ENCODE measurements at places on chromosomes 6 and 20.
A peak's percentile ranks its signal among the peaks of the same experiment; 100 is the strongest.

DNA sequence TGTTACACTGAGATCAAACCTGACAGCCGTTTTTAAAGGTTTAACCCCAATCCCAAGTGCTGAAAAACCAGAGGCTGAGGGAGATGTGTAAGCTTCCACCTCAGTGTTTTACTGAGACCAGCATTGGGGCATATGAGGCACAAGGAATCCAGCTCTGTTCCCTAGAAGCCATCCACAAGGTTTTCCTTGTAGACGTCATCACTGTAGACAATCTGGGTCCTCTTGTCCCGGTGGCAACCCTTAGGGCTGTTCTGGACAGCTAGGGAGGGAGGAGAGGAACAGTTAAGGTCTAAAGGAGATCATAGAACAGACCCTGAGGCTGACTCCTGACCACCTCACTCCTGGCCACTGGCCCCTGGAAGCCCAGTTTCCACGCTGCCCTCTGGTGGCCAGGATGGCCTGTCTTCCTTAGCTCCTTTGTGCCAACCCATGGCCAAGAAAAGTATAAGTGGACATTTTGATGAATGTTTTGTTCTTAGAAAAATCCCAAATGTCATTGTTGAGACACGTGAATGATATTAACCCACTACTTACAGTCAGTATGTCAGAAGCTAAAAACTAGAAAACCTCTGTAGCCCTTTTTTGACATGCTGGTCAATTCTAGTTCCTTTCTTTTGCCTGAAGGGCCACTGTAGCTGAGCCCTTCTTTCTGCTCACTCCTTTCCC, 6.4 kb downstream of the CFB start:
- no peak overlapping the region for H3K4me3 ChIP-seq
- peaks cover 67% of the 10 kb centered on the region for H3K36me3 ChIP-seq
- H3K4me1 ChIP-seq, result peaks cover 1% of the 10 kb centered on the region
- H3K27ac ChIP-seq, result no peak overlapping the region
- DNase-seq, result peak; percentile 55

- no peaks in the 10 kb centered on the region for H3K27me3 ChIP-seq
- H3K27ac ChIP-seq, result no peak overlapping the region
- DNase-seq, result no peak
- H3K36me3 ChIP-seq, result no peaks in the 10 kb centered on the region
- no peaks in the 10 kb centered on the region for H3K4me1 ChIP-seq
- no peak overlapping the region for H3K4me3 ChIP-seq
Measured at GRCh38 chr6:113833537-113833936, 23.6 kb upstream of the MARCKS start.

GRCh38 chr6:9401960-9402359, 966.6 kb upstream of the SLC35B3 start:
- no peak overlapping the region for H3K27ac ChIP-seq
- H3K4me1 ChIP-seq, result no peaks in the 10 kb centered on the region
- H3K36me3 ChIP-seq, result no peaks in the 10 kb centered on the region
- DNase-seq, result no peak

DNA sequence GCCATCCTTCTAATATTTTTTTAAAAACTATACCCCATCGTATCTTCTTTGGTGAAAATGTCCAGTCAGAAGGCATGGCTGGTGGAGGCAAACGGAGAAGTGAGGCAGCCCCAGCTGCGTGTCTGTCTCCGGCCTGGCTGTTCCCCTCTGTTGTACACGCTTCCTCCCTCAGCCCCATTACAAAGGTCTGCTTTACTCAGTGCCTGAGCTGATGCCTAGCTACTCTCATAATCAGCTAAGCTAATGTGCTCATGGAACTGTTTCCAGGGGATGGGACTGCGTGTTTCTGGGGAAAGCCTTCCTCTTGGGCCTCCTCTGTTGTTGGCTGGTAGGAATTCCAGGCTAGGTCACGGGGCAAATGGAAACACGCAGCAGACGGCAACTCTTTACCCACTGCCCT, 67.3 kb downstream of the PPP1R3G start:
- no peak overlapping the region for H3K4me3 ChIP-seq
- no peak for DNase-seq
- no peaks in the 10 kb centered on the region for H3K4me1 ChIP-seq
- H3K36me3 ChIP-seq, result no peaks in the 10 kb centered on the region
- no peaks in the 10 kb centered on the region for H3K27me3 ChIP-seq

DNA sequence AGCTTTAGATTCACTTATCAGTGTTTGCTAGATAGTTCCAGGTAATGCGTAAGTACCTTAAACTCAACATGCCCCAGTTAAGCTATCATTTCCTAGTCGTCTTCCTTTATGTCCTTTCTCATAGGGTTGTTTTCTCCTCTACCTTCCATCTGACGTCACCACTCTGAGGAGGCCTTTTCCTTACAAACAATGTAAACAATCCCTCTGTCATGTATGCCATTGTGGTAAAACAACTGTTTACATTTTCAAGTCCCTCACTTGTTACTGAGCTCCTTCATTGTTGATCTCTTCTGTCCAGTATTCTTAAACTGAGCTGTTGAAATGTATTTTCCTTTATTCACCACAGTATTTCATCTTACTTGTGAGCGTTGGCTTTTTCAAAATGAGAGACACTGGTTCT, 45.4 kb upstream of the PLCG1 start:
- no peaks in the 10 kb centered on the region for H3K27me3 ChIP-seq
- H3K4me1 ChIP-seq, result peaks cover 12% of the 10 kb centered on the region
- DNase-seq, result no peak
- no peak overlapping the region for H3K4me3 ChIP-seq
- H3K36me3 ChIP-seq, result no peaks in the 10 kb centered on the region
- no peak overlapping the region for H3K27ac ChIP-seq

- no peak overlapping the region for H3K4me3 ChIP-seq
- H3K27ac ChIP-seq, result no peak overlapping the region
- no peaks in the 10 kb centered on the region for H3K27me3 ChIP-seq
- H3K4me1 ChIP-seq, result no peaks in the 10 kb centered on the region
- H3K36me3 ChIP-seq, result no peaks in the 10 kb centered on the region
- DNase-seq, result no peak
Measured at GRCh38 chr6:142416179-142416578, 114.4 kb downstream of the ADGRG6 start.

DNA sequence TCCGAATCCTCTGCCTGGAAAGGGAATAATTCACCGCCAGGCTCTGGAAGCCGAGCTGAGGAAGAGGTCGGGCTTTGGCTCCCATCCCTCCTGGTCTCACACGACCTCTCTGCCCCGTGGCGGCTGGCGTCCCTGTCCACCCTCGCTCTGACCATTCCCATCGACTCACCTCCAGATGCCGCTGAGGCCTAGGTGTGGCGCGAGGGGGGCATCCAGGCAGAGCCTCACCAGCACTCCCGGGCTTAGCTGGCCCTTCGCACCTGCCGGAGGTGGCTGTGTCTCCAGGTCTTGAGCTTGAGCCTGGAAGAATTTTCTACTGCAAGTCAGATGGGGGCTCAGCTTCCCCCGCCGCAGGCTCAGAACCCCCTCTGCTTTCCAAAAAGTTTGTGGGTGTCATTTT, 28.5 kb upstream of the SMOC2 start:
- no peak overlapping the region for H3K27ac ChIP-seq
- no peak for DNase-seq
- H3K4me1 ChIP-seq, result peaks cover 4% of the 10 kb centered on the region
- no peaks in the 10 kb centered on the region for H3K27me3 ChIP-seq
- H3K36me3 ChIP-seq, result no peaks in the 10 kb centered on the region

GRCh38 chr20:35264755-35265154, 13.2 kb downstream of the MMP24OS start:
- DNase-seq, result no peak
- H3K4me3 ChIP-seq, result no peak overlapping the region
- no peaks in the 10 kb centered on the region for H3K27me3 ChIP-seq
- H3K36me3 ChIP-seq, result peaks cover 21% of the 10 kb centered on the region

- peak; percentile 96 for DNase-seq
- peaks cover 6% of the 10 kb centered on the region for H3K36me3 ChIP-seq
- H3K27me3 ChIP-seq, result no peaks in the 10 kb centered on the region
- peaks cover 37% of the 10 kb centered on the region for H3K4me1 ChIP-seq
- peak within 1 kb of the TSS; percentile 86 for H3K4me3 ChIP-seq
Measured at GRCh38 chr20:58388882-58389323, at the start of gene VAPB. TSS of gene VAPB (plus strand) at chr20:58389229. CDS start at chr20:58389460, 231 bp downstream.

DNA sequence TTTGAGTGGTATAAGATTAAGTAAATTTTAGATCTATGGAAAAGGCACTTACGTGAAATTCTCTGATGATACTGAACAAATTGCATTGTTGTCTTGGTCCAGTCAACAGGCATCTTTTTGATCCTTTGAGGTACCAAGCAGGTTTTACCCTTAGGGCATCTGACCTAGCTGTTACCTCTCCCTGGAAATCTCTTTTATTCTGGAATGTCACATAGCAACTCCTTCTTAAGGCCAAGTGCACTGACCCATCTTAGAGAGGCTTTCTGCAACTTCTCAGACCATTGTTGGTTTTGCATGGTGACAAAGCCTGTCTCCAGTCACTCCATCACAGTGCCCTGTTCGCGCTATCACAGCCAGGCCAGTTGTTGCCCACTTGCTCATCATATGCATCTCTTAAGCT, 42.0 kb downstream of the TPD52L1 start:
- H3K4me1 ChIP-seq, result peaks cover 57% of the 10 kb centered on the region
- DNase-seq, result no peak
- H3K36me3 ChIP-seq, result no peaks in the 10 kb centered on the region
- H3K27me3 ChIP-seq, result no peaks in the 10 kb centered on the region

DNA sequence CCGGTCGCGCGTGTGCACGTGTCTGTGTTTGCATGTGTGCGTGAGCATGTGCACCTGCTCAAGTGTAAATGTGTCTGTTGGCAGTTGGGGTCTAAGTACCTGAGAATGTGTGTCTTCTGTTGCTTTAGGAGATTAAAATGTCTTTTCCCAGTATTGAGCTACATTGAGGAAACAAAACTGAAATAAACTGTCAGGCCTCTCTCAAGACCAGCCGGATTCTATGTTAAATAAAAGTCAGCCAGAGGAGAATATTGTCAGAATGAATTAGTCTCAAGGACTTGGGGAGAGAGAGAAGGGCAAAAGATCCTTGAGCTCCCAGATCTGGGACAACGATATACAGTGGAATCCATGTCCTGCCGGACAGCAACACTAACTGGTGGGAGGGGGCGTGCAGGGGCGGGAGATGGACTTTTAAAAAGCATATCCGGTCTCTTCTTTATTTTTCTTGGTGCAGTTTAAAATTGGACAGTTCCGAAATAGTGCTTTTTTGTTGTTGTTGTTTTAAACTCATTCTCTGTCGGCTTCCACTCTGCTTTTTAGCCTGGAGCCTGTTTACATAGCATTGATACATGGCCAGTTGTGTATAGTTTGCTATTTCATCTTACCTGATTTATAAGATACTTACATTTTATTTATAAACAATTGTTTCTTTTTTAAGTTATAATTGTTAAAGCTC, 3.3 kb upstream of the TBX18 start:
- H3K4me3 ChIP-seq, result peak overlapping the region; percentile 38
- peaks cover 7% of the 10 kb centered on the region for H3K4me1 ChIP-seq
- peaks cover 9% of the 10 kb centered on the region for H3K27me3 ChIP-seq
- no peak for DNase-seq
- no peaks in the 10 kb centered on the region for H3K36me3 ChIP-seq

- peak overlapping the region; percentile 99 for H3K4me3 ChIP-seq
- H3K36me3 ChIP-seq, result no peaks in the 10 kb centered on the region
- DNase-seq, result peak; percentile 51
- H3K4me1 ChIP-seq, result peaks cover 18% of the 10 kb centered on the region
- no peaks in the 10 kb centered on the region for H3K27me3 ChIP-seq
Measured at GRCh38 chr20:21125072-21125848, 622 bp upstream of the KIZ start.

DNA sequence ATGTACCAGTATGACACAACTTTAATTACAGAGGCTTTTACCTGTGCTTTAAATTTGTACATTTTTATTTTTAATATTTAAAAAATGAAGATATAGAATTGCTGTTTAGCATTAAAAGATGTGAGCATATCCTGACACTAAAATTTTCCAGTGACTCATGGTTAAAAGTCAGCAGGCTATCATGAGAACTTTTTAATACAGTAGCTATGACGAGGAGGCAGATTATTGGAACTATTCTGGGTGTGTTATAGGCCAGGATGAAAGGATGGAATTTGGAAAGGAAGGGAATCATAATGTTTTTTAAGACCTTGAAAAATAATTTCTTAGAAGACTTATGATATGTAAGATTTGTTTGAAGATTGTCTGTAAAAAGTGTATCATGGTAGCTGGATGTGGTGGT, 91.0 kb downstream of the GFRA4 start:
- no peak for DNase-seq
- H3K4me3 ChIP-seq, result no peak overlapping the region
- H3K27me3 ChIP-seq, result no peaks in the 10 kb centered on the region
- H3K4me1 ChIP-seq, result no peaks in the 10 kb centered on the region
- H3K27ac ChIP-seq, result no peak overlapping the region

DNA sequence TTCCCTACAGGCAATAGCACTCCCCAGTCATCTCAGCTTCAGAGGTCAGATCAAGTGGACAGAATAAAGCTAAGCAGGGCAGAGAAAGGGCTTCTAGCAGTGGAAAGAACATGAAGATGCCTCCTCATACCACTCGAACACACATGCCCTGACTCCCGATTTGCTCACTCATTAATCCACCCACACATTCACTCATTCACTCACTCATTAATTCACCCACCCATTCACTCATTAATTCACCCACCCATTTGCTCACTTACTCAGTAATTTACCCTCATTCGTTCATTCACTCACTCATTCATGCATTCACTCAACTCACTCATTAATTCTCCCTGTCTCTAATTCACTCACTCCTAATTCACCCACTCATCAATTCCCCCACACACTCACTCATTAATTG, 43.9 kb downstream of the HNF4A start:
- H3K4me1 ChIP-seq, result no peaks in the 10 kb centered on the region
- no peaks in the 10 kb centered on the region for H3K27me3 ChIP-seq
- no peaks in the 10 kb centered on the region for H3K36me3 ChIP-seq
- no peak overlapping the region for H3K27ac ChIP-seq

DNA sequence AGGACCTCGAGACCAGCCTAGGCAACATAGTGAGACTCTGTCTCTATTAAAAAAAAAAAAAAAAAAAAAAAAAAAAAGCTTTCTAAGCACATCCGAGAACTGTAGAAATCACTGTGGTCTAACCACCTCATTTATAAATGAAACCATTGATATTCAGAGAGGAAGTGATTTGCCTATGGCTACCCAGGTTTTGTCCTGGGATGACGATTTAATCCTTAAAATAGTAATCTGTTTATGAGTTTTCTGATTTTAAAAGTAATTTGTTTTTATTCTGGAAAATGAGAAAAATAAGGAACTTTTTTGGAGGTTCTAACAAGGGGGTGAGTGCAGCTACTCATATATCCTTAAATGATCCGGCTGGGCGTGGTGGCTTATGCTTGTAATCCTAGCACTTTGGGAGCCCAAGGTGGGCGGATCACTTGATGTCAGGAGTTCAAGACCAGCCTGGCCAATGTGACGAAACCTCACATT, 6.5 kb upstream of the BTN3A2 start:
- no peak overlapping the region for H3K4me3 ChIP-seq
- H3K4me1 ChIP-seq, result no peaks in the 10 kb centered on the region
- no peak for DNase-seq
- H3K27me3 ChIP-seq, result no peaks in the 10 kb centered on the region
- H3K27ac ChIP-seq, result no peak overlapping the region

- H3K4me1 ChIP-seq, result no peaks in the 10 kb centered on the region
- no peaks in the 10 kb centered on the region for H3K36me3 ChIP-seq
- H3K4me3 ChIP-seq, result no peak overlapping the region
- DNase-seq, result no peak
Measured at GRCh38 chr6:129967427-129967826, 51.0 kb upstream of the L3MBTL3 start.

GRCh38 chr6:163579111-163579879, 164.8 kb downstream of the QKI start:
- peaks cover 21% of the 10 kb centered on the region for H3K36me3 ChIP-seq
- no peaks in the 10 kb centered on the region for H3K27me3 ChIP-seq
- H3K4me1 ChIP-seq, result peaks cover 25% of the 10 kb centered on the region
- DNase-seq, result peak; percentile 59
- no peak overlapping the region for H3K4me3 ChIP-seq

- no peaks in the 10 kb centered on the region for H3K27me3 ChIP-seq
- H3K36me3 ChIP-seq, result no peaks in the 10 kb centered on the region
- H3K4me3 ChIP-seq, result no peak overlapping the region
- no peaks in the 10 kb centered on the region for H3K4me1 ChIP-seq
- no peak overlapping the region for H3K27ac ChIP-seq
Measured at GRCh38 chr6:22106451-22106850, 190.4 kb downstream of the PRL start.

All from heart left ventricle (tissue), 16 donors.